NCI-H1092 treated with DMSO at 0.1 percent for 48 hours (cell line): ENCODE measurements at places on chromosomes 2 and 18.

DNA sequence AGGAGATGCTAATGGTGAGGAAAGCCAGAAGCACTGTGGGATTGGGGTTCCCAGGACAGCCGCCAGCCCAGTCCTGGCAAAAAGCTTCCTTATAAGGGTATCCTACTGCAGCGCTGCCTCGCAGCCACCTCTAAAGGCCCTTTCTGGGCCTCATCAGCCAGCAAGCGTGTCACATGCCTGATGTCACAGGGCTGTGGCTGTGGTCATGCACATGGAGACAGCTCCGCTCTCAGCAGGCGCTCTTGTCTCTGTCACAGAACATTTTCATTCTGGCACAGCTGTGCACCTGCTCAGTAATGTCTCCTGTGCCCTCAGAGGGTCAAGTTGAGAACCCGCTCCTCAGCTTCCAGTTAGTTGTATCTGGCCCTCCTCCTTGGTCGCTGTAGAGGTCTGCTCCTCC lies 17.7 kb upstream of the MAL start:
- no peak for DNase-seq

DNA sequence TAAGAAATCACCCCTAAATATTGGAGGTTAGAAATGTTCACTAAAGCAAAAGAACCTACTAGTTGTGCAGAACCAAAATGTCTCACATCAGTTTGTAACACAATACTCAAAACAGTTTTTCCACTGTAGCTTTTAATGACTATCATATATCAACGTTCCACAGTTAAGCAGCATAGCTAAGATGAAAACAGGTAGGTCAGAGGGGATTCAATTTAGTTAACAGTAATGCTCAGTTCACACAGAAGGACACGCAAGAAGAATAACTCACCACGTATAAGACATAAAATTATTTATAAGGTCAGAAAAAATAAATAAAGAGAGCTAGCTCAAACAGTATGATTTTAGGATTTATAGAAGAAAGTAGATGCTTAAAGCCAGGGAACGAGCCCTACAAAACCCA lies 118.9 kb upstream of the CCDC150 start:
- DNase-seq: no peak

DNA sequence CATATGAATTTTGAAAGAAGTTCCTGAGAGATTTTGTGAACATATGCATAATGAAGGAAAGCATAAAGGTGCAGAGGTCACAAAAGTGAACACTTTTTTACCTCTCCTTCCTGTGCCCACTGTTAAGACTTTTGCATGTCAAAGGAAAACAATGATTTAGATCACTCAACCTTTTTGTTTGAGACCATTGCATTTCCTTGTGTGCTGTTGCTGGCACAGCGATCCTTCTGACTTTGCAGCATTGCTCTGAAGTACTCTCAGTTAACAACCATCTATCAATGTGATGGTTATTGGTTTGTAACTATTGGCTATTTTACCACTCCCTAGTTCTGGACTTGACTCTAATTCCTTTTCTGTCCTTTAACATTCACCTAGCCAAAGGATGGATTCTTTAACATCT lies 61.7 kb upstream of the TFPI start:
- DNase-seq: no peak

- DNase-seq: no peak
Observed at GRCh38 chr2:230865766-230866755, 1.3 kb downstream of the ITM2C start.

DNA sequence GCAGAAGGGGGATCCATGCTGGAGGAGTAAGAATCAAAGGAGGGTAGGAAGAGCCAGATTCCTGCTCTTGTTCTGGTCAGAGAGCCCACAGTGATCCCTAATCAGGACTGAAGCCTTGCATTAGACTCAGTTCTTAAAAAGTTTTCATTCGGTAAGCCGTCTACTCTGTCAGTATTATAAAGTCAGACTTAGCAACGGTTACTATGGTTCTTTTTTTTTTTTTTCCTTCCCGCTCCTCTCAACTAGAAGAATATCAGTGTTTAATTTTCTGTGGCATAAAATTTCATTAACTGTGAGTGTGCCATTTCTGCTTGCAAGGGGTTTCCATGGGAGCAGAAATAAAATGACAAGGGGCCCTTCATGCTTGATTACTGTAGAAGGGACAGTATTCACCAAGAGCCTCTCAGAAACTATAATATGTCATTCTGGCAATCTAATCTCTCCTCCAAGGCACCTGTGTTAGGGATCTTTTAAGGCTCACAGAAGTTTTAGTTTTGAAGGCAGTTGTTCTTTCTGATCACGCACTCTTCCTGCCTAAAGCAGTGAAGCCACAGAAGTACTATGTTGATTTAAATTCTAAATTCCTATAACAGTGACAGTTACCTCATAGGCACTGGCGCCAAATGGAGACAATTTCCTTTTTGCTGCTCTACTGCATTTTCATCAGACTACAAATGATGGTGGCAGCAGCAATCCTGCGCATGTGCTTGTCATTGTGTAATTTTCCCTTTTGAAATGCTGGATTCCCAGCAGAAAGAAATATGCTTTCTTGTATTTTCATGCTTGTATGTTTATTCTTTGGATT lies 57.0 kb downstream of the OSBPL6 start:
- no peak for DNase-seq

- no peak for DNase-seq
Observed at GRCh38 chr2:74014813-74015212, 30.1 kb downstream of the TET3 start.

GRCh38 chr2:168584911-168585310 lies 128.8 kb downstream of the CERS6 start:
- DNase-seq: no peak
